Activated T-helper 2 cell treated with anti-CD3 and anti-CD28 coated beads, Interferon-gamma antibody, Interleukin-2, Interleukin-4, amounts not matched to agents 10 μg/mL and 5 μg/mL and 100 μg/mL, durations not matched to agents 14 hours and 24 hours and 36 hours (primary cell): ENCODE measurements at places on chromosomes 7 and 10. TPM values are rescaled to one million over a fixed set of nuclear protein-coding genes. Genes with fewer than 3 reads are reported as not detected.

The PLAU gene
- 1.7 and 1.8 TPM in 2 replicates for total RNA-seq

The TMEM270 gene
- total RNA-seq: not detected in 2 replicates

The TMEM130 gene
- total RNA-seq: 0.30 TPM in 1 of 2 replicates, not detected in the other

GRCh38 chr7:16071246-16071857 is 350.0 kb downstream of the CRPPA start:
- no peak for DNase-seq

DNA sequence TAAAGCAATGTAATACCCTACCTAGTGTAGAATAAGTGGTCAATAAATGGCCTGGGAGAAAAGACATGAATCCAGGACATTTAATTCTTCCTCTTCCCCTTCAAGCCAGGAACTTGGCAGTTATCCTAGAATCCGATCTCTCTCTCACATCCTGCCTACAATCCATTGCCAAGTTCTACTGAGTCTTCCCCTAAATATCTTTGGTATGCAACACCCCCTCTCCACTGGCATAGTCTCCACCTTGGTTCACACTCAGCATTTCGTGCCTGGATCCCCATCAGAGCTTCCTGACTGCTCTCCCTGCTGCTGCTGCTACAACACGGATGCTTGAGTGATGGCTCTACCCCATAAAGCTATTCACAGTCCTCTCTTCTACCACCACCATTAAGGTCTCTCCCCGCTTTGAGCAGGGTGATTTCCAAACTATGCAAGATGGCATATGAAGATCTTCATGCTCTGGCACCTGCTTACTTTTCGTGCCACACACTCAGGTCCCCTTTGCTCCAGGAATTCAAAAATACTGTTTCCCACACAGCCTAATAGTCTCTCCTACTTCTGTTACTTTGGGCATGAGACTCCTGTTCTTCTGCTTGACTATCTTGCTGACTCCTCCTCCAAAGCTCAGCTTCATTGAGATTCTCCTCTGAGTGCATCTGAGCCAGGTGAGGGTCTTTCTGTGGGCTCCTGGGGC is 4.8 kb downstream of the ANK3 start:
- no peak for DNase-seq
